ENCODE measurements at places on chromosomes 5 and 9.

DNA sequence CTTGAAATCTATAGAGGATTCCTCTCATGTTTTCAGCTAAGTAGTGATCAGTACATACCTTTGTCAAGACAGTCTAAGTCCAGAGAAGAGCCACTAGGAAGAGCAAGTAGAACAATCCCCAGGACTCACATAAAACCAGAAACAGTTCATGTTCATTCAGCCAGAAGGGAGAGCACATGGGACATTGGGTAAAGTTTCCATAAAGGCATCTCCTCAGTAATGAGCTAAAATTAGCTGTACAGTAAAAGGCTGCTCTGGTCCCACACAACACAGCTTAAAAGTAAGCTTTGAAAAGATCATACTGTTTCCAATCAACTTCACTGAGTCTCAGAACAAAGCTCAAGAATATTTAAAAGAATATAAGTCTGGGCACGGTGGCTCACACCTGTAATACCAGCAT, 32.4 kb downstream of the HOMER1 start:
- no peak for DNase-seq

DNA sequence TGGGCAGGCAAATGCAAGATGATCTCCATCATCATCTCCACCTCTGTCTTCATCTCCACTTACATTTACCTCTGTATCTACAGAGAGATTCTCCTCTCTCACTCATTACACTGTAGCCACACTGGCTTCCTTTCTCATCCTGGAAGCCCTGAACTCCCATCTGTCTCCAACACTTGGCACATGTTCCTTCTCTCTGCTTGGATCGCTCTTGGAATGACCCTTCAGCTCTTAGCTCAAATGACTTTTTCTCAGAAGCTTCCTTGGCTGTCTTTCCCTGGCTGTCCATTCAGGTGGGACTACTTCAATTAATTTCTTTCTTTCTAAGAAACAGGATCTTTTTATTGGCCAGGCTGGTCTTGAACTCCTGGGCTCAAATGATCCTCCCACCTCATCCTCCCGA, 120.0 kb upstream of the KLF4 start:
- DNase-seq = no peak

GRCh38 chr9:35529161-35529823, 39.4 kb downstream of the RUSC2 start:
- DNase-seq = no peak

DNA sequence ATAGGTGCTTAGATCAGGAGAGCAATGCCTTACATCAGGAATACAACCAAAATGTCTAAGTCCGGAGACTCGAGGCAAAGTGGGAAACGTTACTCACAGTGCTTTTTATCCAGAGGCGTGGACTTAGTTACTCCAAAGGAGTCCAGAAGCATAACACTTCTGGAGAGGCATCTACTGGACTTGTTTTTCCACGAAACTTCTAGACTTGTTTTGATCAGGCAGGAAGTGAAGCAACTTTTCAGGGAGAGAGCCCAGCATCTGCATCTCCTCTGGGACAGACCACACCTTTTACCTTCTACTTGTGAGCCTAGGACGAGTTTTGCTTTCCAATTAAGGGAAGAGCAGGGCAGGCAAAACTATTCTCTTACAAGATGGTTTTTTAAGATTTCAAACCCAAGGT, 1.2 kb upstream of the TJP2 start:
- DNase-seq = no peak

- DNase-seq = no peak
Observed at GRCh38 chr5:104344809-104345208, 782.2 kb upstream of the NUDT12 start.

DNA sequence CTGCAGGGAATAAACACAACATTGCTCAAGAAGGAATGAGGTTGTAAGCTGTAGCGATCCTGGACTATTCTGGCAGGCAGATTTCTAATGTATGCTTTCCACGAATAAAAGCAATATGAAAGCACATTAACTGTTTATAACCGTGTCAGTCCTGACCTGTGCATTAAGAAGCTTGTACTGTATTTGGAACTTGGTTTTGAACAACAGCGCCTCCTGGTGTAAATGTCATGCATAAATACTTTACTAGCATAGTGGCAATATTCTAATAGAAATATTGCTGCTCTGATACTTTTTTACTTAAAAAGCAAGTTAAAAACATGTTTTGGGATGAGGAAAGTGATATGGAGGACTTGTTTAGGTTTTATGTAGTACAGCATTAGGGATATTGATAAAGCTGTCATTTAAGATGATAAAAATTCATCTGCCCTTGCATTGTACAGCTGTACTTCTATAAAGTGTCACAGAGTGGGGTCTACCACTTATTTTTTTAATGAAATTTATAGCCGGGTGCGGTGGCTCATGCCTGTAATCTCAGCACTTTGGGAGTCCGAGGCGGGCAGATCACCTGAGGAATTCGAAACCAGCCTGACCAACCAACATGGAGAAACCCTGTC, 70.7 kb upstream of the GNE start:
- no peak for DNase-seq

GRCh38 chr5:157665467-157666070, 5.8 kb upstream of the C5orf52 start:
- DNase-seq = no peak

DNA sequence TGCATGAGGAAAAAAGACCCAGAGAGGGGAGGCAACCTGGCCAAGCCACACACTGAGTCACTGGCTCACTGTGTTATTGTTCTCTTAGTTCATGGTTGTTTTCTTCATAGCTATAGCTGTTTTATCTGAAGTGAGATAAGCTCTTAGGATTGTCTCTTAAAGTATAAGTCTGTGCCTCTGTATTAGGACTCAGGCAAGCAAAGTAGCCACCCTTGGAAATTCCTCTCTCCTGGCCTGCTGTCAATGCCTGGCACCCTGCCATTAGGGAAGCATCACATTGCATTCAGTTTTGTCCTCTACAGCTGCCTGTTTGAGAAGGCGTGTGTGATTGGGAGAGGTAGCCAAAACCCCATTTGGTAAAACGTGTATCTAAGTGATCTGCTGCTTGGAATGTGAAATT, 147.4 kb upstream of the GLRA1 start:
- DNase-seq = no peak

- DNase-seq = no peak
Observed at GRCh38 chr5:124949862-124950261, 203.4 kb upstream of the ZNF608 start.

All from stimulated activated CD4-positive, alpha-beta T cell treated with anti-CD3 and anti-CD28 coated beads, Interleukin-15, amount 100 ng/mL, for 1 hour (primary cell).